Left renal cortex interstitium (tissue), 4 donors: ENCODE measurements at places on chromosomes 6 and 20. TPM values are rescaled to one million over a fixed set of nuclear protein-coding genes. Genes with fewer than 3 reads are reported as not detected.
A peak's percentile ranks its signal among the peaks of the same experiment; 100 is the strongest.

DNA sequence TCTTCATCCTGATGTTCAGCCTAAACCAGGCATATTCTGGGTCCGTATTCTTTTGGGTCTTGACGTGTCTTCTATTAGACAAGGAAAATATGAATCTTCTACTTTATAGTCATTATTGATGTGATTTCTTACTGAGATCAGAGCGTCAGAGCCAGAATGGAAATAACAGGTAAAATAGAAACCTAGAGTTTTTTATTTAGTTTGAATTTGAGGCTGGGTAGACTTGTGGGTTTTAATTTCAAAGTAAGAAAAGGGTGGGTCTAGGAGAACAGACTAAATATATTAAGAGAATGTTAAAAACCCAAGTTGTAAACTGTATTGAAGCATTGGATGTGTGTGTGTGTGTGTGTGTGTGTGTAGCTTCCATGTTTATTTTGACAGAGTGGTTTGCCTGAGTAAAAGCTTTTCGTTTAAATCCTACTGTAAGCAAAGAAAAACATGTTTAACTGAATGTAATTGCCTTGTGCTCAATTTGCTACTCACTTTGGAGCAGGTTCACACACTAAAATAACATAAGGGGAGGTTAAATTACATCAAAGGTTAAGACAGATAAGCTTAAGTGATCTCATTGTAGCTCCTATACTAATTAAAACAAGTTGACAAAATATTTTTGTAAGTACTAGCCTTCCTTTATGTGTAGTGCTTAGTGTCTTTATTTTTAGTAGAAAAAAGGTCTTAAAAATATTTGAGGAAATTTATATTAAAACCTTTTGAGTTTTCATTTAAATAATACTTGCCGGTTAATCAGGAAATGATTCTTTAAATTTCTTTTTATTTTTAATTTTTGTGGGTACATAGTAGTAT lies 17.4 kb downstream of the HECA start:
- DNase-seq = no peak

SLC35B3 gene
- polyA plus RNA-seq = 28.6 TPM

DNA sequence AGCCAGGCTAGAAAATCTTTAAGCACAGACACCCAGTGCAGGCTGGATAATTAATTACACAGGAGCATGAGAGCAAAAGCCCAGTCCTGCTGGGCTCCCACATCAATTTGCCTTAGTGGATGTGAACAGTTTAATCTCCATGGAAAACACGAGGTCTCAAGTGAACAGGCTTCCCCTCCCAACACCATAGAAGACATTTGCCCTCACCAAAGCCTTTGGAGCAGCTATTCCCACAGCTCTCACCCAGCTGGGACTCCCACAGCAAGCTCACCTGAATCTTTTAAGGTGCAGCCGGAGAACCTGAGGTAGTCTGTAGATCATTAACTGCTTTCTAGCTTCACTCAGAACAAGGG lies 12.0 kb downstream of the TOMM6 start:
- no peak for DNase-seq

- no peak for DNase-seq
These were observed 9.3 kb downstream of the WDR27 start for GRCh38 chr6:169692516-169692915.

DNA sequence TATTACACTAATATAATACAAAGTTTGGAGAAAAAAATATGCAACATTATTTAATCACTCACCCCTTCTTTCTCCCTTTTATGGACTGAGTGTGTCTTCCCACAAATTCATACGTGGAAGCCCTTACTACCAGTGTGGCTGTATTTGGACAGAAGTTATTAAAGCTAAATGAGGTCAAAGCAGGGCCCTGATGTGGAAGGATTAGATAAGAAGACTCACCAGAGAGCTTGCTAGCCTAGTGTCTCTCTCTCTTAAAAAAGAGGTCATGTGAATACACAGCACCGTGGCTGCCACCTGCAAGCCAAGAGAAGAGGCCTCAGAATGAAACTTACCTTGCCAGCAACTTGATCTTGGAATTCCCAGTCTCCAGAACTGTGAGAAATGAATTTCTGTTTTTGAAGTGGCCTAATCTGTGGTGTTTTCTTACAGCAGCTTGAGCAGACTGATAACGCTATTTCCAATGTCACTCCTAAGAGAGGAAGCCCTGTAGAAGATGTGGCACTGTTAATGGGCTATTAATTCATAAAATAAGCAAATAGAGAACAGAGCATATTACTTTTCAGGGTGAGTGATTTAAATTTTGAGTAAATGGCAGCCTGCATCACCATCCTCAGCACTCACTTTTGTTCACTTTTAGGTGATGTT lies 233.4 kb downstream of the TBC1D7 start:
- no peak for DNase-seq

SEC23B gene
- 60.2 TPM for polyA plus RNA-seq

CAP2 gene
- 15.8 TPM for polyA plus RNA-seq

POU5F1 gene
- polyA plus RNA-seq = 10.1 TPM

- peak; percentile 46 for DNase-seq
These were observed 70.7 kb upstream of the PRSS16 start for GRCh38 chr6:27176523-27177484.

DYNLT2 gene
- polyA plus RNA-seq = 8.7 TPM

CDH26 gene
- 1.3 TPM for polyA plus RNA-seq

- DNase-seq = no peak
These were observed 126.8 kb upstream of the HCRTR2 start for GRCh38 chr6:55047451-55048044.

DNA sequence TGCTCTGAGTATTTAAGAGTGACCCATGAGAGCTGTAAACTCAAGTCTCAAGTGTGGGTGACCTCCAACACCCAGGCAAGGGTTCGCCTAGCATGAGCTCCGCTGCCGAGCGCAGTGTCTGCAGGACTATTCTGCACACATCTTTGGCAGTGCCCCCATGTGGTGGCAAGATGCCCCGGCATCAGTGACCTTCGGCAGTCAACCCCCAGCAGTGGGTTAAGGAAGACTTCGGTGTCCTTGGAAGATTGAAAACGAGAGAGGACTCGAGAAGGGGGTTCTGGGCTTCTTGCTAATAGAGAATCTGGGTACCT lies 43.1 kb downstream of the RBM38 start:
- DNase-seq = no peak

DNA sequence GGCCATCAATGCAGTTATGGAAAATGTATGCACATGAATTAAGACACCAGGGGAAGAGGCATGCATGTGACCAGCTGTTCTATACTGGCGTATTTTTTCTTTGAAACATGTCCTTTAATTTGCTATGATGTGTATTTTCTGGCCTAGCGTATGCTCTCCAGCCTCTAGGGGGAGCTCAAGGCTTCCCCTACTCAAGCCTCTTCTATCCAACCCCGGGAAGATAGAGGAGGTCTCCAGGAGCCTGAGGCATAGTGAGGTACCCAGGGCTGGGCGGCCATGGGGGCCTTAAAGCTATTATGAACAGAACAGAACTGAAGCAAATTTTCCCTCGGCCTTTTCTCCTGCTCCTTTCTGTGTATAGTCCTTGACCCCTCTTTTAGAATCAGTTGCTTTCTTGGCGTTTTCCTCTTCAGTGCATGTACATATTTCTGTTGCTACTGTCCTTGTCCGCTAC lies 528.9 kb downstream of the MAFB start:
- no peak for DNase-seq

HSPA1A gene
- polyA plus RNA-seq = 115 TPM

RUNX2 gene
- 2.8 TPM for polyA plus RNA-seq

GRCh38 chr20:35002426-35003210 lies 47.0 kb downstream of the MYH7B start:
- DNase-seq = no peak

DNA sequence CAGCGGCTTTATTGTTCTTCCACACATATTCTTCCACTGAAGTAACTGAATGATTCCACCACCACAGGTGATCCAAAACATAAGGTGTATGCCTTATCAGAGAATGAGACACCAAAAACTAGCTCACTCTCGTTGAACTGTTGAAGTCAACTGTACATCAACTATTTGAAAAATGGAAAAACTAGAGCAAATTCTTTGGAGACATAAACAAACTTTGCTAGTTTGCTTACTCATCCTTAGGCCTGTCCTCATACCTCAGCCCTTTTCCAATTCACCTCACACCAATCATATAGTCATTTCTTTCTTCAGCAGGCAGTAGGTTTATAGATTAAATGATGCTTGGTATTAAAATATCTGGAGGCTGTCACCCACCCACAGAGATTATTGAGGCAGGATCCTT lies 77.1 kb upstream of the RNF217 start:
- DNase-seq = no peak

- DNase-seq = no peak
These were observed 56.5 kb downstream of the ANKRD60 start for GRCh38 chr20:58171796-58172425.

WFDC12 gene
- polyA plus RNA-seq = not detected

DNA sequence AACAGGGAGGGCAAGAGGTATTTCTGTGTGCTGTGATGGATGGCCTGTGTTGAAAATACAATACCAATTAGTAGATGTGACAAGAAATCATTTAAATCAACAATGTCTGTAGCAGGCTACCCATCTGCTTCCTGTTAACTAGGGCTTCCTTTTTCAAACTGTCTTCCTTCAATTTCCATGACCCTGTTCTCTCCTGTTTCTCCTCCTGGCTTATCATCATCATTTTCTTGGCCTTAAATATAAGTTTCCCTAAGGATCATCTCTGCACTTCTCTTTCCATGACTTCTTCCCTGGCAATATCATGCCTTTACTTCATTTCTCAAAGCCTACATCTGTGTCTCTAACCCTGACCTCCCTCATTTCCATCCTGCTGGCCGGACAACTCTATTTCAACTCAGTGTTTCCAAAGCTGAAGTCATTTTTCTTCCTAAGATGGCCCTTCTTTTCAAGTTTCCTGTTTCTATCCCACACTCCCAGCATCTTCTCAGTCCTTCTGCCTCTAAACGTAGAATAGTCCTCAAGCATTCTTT lies 18.2 kb downstream of the ZC2HC1B start:
- DNase-seq = no peak

DNA sequence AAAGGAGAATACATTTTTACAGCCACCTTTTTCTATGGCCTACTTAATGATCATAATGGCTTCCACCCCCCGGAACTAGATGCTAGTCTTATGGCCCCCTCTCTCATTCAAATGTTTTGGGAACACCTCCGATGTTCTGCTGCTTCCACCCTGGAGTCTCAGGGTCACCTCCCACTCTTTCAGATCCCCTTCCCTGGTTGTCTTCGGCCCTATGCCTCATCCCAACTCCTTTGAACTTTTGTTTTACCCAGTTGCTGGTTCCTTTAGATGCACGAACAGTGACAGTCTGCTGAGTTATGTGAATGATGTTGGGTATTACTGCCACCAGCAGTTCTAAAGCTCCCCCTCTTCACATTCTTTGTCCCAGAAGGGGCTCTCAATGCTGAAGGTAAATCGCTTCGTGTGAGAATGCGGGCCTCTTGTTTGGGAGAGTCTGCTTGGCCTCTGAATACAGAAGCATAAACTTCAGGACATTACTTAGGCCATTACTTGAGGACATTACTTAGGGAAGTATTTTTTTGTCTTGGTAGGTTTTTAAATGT lies 309.1 kb downstream of the SOX4 start:
- no peak for DNase-seq

- no peak for DNase-seq
These were observed 1.2 kb downstream of the GFRA4 start for GRCh38 chr20:3661814-3662665.

SMPDL3A gene
- 13.4 TPM for polyA plus RNA-seq

GRCh38 chr6:55957961-55958422 lies 82.6 kb upstream of the BMP5 start:
- no peak for DNase-seq

DNA sequence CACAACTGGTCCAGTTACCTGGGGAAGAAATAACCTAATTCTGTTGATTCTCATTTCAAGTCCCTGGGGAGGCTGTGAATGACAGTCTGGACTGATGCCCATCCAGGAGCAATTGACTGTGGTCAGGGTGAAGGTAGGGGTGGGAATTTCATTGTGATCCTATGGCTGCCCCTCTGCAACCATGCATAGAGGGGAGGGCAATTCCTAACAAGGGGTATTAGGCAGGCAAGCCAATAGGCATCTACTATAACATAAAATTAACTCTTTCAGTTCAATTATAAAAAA lies 44.0 kb upstream of the TRAM2 start:
- DNase-seq = no peak

PI16 gene
- 0.64 TPM for polyA plus RNA-seq
